ENCODE measurements at places on chromosomes 1 and 21.

DNA sequence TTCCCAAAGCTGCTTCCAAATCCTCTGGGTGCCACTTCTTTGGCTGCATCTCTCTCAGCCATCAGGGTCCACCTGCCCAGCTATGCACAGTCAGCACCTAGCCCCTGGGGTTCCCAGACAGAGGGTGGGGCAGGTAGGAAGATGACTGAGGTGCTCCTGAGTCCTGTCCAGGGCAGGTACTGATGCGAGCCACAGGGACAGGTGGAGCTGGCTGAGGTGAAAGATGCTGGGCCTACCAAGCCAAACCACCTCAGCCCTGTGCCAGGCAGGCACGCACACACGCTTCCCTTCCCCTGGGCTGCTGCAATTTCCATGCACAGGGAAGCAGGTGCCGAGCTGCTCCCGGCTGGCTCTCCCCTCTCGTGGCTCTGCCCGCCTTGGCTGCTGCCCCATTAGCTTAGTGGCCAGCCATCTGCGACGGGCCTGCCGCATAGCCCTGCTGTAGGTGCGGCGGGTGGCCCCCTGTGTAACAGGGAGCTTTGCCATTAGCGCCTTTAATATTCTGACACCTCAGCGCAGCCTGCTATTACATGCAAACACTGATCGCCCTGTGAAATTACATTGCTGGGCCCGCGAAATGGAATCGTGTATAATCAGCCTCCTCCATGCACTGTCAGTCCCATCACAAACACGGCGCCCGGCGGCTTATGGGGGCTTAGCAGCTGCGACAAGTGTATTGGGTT is 38.9 kb downstream of the DMAP1 start:
- no peak for DNase-seq

DNA sequence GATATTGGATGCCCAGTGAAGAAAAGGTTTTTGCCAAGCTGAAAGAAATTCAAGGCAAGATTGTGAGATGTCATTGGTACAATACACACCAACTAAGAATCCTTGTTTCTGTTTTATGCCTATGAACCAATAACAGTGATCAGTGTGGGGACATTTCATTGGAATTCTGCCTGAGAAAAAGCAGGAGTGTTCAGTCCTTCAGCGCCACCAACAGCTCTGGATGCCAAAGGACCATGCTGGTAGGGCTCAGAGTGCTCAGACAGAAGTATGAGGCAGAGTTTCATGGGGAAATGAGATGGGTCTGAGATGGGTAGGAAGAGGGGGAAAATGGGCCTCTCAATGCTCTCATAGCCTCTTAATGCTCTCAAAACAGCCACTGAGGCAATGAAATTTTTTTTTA is 56.5 kb downstream of the GABPA start:
- no peak for DNase-seq

GRCh38 chr1:187408212-187409004 is 579.7 kb downstream of the PLA2G4A start:
- DNase-seq, result no peak

GRCh38 chr1:6445062-6445763 is 20.6 kb downstream of the ESPN start:
- no peak for DNase-seq

GRCh38 chr1:105027838-105028471 is 1278.3 kb downstream of the AMY1C start:
- no peak for DNase-seq

- no peak for DNase-seq
Observed at GRCh38 chr21:37983336-37984095, 67.3 kb upstream of the KCNJ6 start.

DNA sequence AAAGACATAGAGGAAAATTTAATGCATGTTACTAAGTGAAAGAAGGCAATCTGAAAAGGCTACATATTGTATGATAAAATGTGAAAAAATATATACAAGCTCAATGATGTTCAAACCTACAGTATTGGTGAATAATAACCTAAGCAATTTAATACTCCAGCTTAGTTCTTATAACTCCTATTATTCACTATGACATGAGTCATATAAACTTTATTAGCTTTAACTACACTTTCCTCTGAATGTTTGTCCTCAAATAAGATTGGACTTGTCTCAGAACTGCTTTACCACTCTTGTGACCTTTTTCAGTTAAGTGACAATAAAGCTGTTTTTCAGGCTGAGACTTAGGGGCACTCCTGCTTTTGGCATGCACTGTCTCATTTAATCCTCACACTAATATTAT is 50.9 kb downstream of the CNST start:
- DNase-seq, result no peak

- DNase-seq, result no peak
Observed at GRCh38 chr21:42401820-42402251, 1.9 kb upstream of the UBASH3A start.

GRCh38 chr1:112971006-112971405 is 15.0 kb upstream of the SLC16A1 start:
- no peak for DNase-seq

DNA sequence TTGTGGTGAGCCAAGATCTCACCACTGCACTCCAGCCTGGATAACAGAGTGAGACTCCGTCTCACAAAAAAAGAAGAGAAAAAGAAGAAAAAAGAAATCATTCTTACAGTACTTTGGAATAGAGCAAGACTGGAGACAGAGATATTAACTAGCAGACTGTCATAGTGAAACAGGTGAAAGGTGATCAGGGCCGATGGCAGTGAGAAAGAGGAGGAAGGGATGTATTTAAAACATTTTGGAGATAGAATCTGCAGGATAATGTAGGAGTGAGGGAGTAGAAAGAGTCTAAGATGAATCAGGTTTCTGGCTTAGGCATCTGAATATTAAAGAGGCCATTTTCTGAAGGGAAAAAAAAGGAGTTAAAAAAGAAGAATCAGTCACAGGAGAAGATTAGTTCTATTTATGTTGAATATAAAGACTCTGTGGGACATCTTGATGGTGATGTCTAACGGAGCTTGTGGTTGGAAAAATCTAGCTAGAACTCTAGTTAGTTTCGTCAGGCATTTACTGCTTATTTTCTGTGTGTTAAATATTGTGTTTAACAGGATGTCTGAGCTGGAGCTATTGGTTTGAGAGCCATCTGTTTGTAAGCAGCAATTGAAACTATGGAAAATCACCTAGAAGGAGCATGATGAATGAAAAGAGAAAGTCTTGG is 28.4 kb downstream of the BCL9 start:
- no peak for DNase-seq

GRCh38 chr1:40553017-40553416 is 21.6 kb downstream of the ZNF684 start:
- no peak for DNase-seq

DNA sequence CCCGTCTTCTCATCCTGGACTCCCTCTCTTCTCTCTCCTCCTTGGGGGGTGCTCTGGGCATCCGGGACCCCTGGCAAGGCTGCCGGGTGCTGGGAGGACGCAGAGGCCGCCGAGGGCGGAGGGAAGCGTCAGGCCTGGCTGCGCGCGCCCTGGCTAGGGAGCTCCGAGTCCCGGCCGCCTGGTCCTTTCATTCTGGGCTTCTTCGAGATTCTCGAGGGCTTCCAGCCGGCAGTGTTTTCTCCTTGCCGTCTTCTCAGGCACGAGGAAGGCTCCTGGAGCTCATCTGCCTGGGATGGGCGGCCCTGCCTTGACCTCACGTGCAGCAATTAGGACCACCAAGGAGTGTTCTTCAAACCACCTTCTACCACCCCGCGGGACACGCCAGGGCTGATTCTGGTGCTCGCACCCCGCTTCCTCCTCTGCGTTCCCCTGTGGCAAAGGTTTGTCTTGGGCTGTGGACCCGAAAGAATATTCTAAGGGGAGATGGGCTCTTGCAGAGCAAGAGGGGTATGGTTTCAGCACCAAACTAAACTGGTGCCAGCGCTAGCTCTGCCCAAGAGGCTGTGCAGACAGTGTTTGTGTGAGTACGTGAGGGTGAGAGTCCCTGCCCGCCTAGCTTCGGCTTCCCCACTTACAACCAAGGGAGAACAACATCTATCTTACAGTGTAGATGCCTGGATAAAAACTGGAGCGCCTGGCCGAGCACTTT is 36.5 kb downstream of the PIK3CD start:
- DNase-seq, result no peak

DNA sequence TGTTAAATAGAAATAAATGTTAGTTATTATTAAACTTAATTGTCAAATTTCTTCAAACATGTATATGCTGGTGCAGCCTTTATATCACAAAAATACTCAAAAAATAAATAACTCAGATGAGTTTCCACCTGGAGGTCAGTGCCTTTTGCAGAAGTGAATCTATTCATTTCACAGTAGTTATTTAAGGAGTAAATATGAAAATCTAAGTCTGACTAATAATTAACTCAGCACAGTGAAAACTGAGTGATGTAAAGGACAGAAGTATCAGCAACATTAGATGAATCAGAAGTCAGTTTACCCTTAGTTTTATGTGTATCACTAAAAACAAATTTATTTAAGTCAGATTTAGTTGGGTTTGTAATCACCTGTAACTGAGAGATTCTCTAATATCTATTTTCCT is 2135.4 kb downstream of the MRPL39 start:
- DNase-seq, result no peak

- no peak for DNase-seq
Observed at GRCh38 chr1:170720661-170721060, 56.7 kb downstream of the PRRX1 start.

DNA sequence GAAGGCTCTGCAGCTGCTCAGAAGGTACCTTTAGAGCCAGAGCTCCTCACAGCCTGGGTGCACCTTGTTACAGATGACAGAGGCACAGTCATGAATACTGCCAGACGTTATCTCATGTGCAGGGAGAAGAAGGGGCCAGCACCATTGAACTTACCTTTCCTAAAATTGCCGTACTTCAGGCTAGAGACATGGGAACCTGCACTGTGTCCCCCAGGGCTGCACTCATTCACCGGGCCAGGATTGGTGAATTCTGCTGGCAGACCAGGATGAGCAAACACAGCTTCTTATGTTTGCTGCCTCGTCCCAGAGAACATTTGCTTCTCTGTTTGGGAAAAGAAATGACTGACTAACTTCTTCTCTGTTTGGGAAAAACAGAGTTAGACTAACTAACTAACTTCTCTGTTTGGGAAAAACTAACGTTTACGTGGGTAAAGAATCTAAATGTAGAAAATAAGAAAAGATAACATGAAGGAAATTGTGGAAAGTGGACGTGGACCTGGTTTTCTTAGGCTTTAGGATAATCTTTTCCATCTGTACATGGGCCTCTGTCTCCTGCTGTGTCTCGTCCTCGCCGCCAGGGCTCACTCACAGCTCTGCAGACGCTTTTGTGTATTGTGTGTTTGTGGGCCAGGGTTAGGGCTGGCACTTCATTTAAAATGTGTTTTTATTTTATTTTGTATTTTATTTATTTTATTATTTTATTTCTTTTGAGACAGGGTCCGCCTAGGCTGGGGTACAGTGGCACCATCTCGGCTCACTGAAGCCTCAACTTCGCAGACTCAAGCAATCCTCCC is 9.9 kb downstream of the OBSCN start:
- no peak for DNase-seq

- no peak for DNase-seq
Observed at GRCh38 chr1:229888561-229889001, 178.5 kb upstream of the GALNT2 start.

DNA sequence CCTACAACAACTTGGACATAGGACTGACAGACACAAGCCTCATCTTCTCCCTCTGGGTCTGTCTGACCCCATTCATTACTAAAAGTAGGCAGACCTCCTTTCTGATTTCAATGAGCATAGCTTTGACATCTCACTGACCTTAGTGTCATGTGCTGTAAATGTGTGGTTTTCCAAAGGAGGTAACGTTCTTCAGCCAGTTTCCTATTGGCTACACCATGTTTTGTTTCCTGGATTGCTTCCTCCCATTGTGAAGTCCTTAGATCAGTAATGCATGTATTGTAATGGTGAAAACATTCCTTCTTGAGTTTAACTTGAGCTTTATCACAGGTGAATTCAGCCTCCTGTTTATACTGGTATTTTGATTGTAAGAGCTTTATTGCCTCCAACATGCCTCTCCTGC is 20.6 kb downstream of the STXBP3 start:
- no peak for DNase-seq

GRCh38 chr1:10892138-10893065 is 96.0 kb upstream of the CASZ1 start:
- no peak for DNase-seq
